ENCODE measurements at places on chromosomes 13 and 19.

GRCh38 chr13:98133946-98134345 lies 8.9 kb upstream of the FARP1 start:
- no peak for DNase-seq

DNA sequence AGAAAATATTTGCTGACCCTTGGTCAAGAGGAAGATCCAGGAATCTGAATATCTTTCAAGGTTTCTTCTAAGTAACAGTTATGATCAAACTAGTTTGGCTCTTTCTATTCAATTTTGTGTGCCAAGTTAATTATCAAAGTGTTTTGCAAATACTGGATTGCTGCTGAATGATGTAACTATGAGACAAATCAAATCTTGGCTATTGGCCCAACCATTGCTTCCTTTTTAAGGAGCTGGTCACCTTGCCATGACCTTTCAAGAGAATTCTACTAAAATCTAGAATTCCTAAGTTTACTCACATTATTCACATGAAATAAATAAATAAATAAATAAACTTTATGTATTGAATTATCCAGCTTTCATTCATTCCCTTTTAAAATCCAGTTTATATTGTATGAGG lies 371.8 kb downstream of the SLITRK6 start:
- no peak for DNase-seq

DNA sequence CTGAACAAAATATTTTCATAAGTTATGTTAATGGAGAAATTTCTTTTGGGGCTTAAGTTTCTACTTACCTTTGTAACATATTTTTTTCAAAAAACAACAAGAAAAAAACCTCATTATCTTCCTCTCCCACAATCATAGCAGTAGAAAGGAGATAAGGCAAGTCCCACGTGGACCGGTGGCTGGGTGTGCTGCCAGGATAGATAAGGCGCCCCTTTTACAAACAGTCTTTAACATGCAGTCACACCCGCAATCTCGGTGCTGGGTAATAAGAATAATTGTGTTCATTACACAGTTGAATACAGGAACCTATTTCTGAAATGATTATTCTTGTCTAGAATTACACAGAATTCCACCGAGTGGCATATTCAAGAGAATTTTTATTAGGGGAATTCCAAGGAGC lies 1202.3 kb downstream of the UQCRFS1 start:
- no peak for DNase-seq

DNA sequence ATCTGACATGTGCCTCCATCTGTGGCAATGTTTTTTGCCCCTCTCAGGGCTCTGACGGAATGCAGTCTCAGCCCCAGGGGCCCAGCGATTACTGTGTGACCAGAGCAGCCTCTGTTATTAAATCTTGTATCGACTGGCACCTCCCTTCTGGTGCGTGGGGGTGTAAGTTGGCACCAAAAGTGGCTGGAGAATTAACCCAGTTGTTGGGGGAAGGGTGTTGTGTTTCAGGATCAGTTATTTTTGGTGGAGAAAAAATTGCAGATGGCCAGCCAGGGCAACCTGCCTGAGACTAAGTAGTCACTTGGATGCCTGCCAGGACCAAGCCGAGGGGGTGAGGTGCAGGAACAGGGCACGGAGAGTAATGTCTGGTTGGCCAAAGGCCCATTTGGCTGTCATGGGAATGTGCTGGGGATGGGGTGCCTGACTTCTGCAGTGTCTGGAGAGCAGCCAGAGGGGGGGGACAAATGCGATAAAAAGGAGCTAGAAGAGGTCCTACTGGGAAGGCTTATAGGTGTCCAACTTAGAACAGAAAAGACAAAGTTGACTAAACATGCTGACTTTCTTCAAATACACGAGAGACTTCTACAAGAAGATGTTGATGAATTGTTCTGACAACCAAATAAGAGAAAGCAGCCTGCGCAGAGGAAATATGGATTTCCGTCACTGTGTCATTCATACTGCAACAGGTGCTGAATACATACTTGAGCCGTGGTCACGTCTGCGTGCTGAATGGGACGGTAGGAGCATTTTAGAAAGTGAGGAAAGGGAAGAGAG lies 69.8 kb downstream of the SIAH3 start:
- DNase-seq = no peak

- peak; percentile 51 for DNase-seq
Observed at GRCh38 chr19:19628501-19629134, 598 bp upstream of the LPAR2 start.

DNA sequence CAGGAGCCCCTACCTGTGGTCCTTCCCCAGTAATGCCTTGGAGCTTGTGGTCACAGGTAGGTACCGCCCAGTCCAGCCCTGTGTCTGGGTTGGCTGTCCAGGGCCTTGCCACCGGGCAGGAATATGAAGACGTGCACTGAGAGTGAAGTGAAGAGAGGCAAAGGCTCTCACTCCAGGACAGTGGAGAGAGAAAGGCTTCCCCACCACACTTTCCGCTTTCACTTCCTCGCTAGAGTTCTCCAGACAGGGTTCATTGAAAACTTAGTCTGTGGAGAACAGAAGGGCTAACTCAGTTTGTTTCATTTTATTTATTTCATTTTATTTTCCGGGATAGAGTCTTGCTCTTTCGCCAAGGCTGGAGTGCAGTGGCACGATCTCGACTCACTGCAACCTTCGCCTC lies 14.2 kb downstream of the FCAR start:
- DNase-seq = no peak

DNA sequence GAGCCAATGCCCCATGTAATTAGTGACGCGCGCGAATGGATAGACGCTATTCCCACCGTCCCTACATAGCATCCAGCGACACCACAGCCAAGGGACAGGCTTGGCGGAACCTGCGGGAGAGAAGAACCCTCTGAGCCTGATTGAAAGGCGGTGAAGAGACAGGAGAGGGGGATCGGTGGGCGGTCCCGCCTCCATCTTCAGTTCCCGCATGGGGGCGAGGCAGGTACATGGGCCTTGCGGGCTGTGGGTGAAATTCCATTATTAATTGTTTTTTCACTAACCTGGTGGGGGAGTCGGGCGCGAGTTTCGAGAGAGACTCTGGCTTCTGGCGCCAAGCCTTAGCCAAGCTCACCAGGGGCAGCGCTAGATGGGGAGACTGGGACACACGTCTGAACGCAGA lies 8.4 kb upstream of the TEX101 start:
- no peak for DNase-seq

DNA sequence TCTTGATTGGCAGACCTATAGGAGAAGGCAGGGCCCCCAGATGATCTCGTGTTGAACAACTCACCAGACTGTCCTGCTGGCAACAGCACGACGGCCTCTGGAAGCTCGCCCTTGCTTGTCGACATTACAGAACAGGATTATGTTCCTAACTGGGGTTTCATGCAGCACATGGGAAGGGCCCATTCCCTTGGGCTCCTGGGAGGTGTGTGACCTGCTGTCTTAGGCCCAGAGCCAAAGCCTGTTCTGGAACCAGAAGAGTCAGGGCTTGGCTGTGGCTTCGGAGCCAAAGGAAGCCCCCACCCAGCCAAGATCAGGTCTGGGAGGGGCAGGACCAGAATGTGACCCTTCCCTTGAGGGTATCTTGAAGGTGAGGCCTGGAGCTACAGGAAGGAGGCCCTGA lies 36.9 kb downstream of the RGCC start:
- DNase-seq = no peak

GRCh38 chr13:30113983-30114570 lies 193.3 kb downstream of the KATNAL1 start:
- no peak for DNase-seq

DNA sequence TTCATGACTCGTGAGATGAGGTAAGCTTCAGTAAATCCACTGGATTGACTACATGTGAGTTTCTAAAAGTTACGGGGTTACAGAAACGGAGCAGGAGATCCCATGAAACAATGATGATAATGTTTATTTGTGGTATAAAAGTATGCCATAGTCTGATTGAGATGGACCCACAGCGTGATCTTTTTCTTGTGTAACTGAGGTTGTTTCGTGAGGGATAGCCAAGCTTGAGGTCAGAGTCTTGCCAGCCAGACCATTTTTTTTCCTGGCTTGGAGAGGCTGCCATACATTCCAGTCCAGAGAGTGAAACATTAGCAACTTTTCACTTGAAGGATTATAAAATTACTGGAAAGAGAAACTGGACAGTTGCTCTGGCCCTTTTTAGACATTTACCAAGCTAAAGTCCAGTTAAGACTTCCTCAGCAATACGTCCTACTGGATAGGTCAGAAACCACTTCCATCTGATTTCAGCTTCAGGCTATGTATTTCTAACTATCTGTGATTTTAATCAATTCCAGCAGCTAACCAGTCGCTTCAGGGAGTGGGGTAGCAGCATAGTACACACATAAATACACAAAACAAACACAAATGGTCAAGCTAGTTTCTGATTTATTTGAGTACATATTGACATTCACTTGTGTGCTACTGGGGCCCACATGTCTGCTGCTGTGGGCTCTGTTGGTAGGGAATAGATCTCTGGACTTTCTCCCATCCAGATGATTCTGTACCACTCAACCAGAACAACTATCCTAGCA lies 194.6 kb downstream of the POSTN start:
- DNase-seq = no peak

- DNase-seq = no peak
Observed at GRCh38 chr13:98315466-98315865, 138.4 kb upstream of the RNF113B start.

DNA sequence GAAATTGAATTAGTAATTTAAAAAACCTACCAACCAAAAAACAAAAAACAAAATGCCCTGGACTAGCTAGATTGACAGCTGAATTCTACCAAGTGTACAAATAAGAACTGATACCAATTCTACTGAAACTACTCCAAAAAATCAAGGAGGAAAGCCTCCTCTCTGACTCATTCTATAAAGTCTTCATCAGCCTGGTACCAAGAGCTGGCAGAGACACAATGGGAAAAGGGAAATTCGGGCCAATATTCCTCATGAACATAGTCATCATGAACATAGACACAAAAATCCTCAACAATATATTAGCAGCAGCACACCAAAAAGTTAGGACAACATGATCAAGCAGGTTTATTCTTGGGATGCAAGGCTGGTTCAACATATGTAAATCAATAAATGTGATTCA lies 2667.7 kb upstream of the PCDH20 start:
- DNase-seq = no peak

DNA sequence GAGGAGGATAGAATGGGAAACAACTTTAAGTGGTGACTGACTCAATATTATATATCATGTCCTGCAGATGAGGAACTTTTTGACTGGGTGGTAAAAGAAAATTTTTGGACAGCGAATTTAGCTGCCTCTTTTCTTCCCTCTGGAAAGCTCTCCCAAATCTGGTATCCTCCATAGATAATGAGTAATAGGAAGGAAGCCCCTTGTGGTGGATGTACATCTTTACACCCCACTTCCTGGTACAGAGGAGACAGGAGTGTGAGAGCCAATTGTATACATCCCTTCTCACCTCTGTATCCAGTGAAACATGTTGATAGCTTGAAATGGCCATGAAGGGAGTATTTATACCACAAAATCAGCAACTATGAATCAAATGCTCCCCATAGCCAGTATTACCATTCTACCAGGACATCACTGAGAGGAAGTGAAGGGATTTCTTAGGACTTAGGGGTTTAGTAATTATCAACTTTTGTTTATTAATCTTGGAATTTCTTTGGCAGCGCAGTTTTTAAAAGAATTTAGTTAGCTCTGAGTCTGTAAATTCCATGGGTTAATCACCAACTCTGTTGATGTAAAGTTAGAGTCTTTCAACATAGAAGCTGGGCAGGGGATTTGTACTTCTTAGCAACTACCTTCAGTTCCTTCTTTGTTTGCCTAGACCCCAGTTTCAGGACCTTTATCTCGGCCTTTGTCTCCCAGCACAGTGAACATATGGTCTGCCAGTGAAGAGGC lies 17.0 kb upstream of the TDRD3 start:
- no peak for DNase-seq

GRCh38 chr13:60318186-60318585 lies 78.8 kb upstream of the TDRD3 start:
- no peak for DNase-seq

GRCh38 chr13:44801990-44802389 lies 187.3 kb downstream of the NUFIP1 start:
- no peak for DNase-seq

- no peak for DNase-seq
Observed at GRCh38 chr13:59337070-59337469, 826.7 kb downstream of the DIAPH3 start.

GRCh38 chr13:105817498-105817897 lies 718.0 kb downstream of the EFNB2 start:
- DNase-seq = no peak

DNA sequence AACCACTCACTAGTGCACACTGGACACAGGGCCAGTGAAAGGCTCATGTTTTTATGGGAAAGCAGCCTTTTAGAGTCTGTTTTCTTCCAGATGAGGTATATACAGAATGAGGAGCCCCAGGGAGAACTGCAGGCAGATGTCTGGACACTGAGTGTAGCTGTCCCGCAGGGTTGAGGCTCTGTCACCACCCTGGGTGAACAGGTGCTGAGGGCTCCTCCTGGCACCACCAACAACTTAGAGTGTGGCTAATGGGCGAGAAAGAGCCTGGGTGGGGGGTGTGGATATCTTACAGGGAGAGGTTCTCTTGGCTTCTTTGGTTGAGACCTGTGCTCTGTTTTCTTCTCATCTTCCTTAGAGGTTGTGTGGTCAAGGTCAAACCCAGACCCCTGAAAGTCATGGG lies 202.1 kb upstream of the GPR12 start:
- DNase-seq = no peak

DNA sequence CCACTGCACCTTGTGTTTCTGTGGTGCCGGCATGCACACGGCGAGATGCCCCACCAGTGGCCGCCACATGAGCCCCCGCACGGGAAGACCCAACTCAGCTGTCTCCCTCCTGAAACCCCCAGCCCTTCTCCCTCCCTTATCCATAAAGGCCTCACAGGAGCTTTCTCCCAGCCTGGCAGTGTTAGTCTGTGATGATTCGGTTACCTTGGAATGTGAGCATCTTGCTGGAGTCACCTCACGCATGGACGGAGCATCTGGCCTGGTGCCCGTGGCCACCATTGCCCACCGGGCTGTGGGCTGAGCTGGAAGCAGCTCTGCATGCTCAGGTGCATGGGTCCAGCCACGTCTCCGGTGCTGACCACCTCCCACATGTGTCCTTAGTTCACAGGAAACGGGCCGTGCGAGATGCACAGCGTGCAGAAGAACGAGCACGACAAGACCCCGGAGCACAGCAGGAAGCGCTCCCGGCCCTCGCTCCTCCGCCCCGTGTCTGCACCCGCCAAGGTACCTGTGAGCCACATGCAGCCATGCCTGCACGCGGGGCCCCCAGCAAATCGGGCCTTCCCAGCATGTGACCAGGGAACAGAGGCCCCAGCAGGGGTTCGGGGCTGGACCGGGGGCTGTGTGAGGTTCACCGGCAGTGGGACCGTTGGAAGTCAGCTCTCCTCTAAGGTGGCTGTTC lies 22.0 kb downstream of the SIN3B start:
- DNase-seq = no peak

DNA sequence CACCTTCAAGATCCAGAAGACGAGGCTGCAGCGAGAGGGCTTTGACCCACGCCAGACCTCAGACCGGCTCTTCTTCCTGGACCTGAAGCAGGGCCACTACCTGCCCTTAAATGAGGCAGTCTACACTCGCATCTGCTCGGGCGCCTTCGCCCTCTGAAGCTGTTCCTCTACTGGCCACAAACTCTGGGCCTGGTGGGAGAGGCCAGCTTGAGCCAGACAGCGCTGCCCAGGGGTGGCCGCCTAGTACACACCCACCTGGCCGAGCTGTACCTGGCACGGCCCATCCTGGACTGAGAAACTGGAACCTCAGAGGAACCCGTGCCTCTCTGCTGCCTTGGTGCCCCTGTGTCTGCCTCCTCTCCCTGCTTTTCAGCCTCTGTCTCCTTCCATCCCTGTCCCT lies 7.0 kb upstream of the PGLS start:
- DNase-seq = no peak

- no peak for DNase-seq
Observed at GRCh38 chr13:60759499-60759898, 362.5 kb downstream of the TDRD3 start.

Data from stimulated activated CD4-positive, alpha-beta T cell treated with anti-CD3 and anti-CD28 coated beads, TNF-alpha, amount 100 ng/mL, for 24 hours (primary cell).